Smooth muscle cell of the umbilical artery (primary cell): ENCODE measurements at places on chromosomes 3 and 15. TPM values are rescaled to one million over a fixed set of nuclear protein-coding genes. Genes with fewer than 3 reads are reported as not detected.

Gene HES1
- 3.7 and 3.9 TPM in 2 replicates for total RNA-seq

Gene CHL1
- not detected in 2 replicates for total RNA-seq

Gene MEGF11
- total RNA-seq = not detected in 2 replicates

Gene FSIP1
- 0.65 and 0.89 TPM in 2 replicates for total RNA-seq

Gene NMNAT3
- 0.32 and 0.59 TPM in 2 replicates for total RNA-seq

Gene ZNF662
- total RNA-seq = 1.1 and 1.2 TPM in 2 replicates

Gene AGBL1
- total RNA-seq = not detected in 2 replicates

Gene EPB42
- not detected in 2 replicates for total RNA-seq

Gene SKIL
- total RNA-seq = 172 and 261 TPM in 2 replicates
